ENCODE measurements at places on chromosomes 16 and 17. TPM values are rescaled to one million over a fixed set of nuclear protein-coding genes. Genes with fewer than 3 reads are reported as not detected.

Gene RABEP1
- 38.4 TPM for total RNA-seq

Gene ADAMTS18
- total RNA-seq: not detected

Gene PLXDC1
- total RNA-seq: 0.43 TPM

Gene ADORA2B
- 26.7 TPM for total RNA-seq

Gene CACNG5
- not detected for total RNA-seq

Gene WFDC1
- 808 TPM for total RNA-seq

Gene AMDHD2
- total RNA-seq: 119 TPM

Gene AOC2
- total RNA-seq: 0.69 TPM

Gene PERCC1
- not detected for total RNA-seq

Gene SHISA6
- not detected for total RNA-seq

Gene COG1
- total RNA-seq: 45.1 TPM

Gene MPP3
- 6.3 TPM for total RNA-seq

Gene MYLK3
- total RNA-seq: 1.1 TPM

All from SK-MEL-5 (cell line).